Kidney capillary endothelial cell (primary cell): ENCODE measurements at places on chromosomes 12 and 14.

- DNase-seq, result no peak
These were observed 459.7 kb downstream of the GXYLT1 start for GRCh38 chr12:41684997-41685396.

GRCh38 chr14:89452281-89452680 is 35.2 kb upstream of the FOXN3 start:
- DNase-seq, result no peak

DNA sequence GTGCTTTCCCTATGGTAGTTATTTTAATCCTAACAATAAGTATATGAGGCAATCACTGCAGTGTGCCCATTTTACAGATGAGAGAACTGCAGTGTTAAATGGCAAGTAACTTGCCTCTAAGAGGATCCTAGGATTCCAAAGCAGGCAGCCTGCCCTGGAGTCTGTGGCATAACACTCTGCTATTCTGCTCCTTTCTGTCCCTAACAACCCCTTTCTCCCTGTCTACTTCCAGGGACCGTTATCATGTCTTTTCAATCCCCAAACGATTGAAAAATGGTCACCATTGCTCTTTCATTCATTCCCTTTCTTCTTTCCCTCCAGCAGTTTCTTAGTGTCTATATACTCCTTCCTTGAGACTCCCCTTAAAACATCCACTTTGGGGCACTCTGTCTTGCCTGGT is 1.3 kb upstream of the ANO2 start:
- no peak for DNase-seq

GRCh38 chr12:229441-230191 is 15.7 kb upstream of the SLC6A12 start:
- no peak for DNase-seq
